CD8-positive, alpha-beta memory T cell (primary cell): ENCODE measurements at places on chromosomes 3 and 15. TPM values are rescaled to one million over a fixed set of nuclear protein-coding genes. Genes with fewer than 3 reads are reported as not detected.

The GADL1 gene
- total RNA-seq: not detected

DNA sequence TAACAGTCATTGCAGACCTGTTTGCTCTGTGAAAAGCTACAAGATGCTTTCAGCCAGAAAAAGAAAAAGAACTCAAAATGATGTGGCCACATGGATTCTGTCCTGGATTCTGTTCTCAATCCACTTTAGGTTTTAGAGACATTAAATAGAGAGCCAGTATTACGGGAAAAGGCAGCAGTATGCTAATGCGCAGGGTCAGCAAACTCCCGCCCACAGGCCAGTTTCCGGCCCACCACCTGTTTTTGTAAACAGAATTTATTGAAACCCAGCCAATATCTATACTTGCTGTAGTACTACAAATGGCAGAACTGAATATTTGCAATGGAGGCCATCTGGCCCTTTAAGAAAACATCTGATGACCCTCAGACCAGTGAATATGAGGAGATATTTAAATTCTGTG is 416.1 kb downstream of the ERC2 start:
- H3K27me3 ChIP-seq: no peaks in the 10 kb centered on the region
- no peaks in the 10 kb centered on the region for H3K4me1 ChIP-seq
- no peak overlapping the region for H3K27ac ChIP-seq
- H3K4me3 ChIP-seq: no peak overlapping the region

The ICE2 gene
- total RNA-seq: 51.7 TPM

DNA sequence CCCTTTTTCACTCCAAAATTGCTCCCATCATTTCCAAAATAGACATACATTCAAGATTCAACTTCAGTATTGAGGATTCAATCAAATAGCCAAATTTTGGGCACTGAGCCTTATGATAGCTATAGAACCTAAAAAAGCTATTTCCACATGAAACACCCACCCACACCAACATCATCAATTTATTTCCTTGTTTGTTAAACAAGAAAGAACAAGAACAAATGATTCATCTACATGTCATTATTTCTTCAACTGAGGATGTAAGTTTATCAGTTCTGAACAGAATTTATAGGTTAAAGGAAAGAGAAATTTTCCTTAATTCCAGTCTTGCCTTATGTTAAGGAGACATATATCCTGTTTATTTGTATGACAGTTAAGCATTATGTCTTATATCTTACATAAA is 32.2 kb downstream of the DPPA2 start:
- H3K27ac ChIP-seq: no peak overlapping the region
- no peaks in the 10 kb centered on the region for H3K27me3 ChIP-seq
- DNase-seq: no peak
- no peaks in the 10 kb centered on the region for H3K4me1 ChIP-seq

GRCh38 chr3:25025236-25025635 is 402.8 kb upstream of the RARB start:
- H3K36me3 ChIP-seq: no peaks in the 10 kb centered on the region
- no peak for DNase-seq
- H3K27me3 ChIP-seq: no peaks in the 10 kb centered on the region
- H3K27ac ChIP-seq: no peak overlapping the region

- no peaks in the 10 kb centered on the region for H3K27me3 ChIP-seq
- H3K27ac ChIP-seq: no peak overlapping the region
- peaks cover 45% of the 10 kb centered on the region for H3K36me3 ChIP-seq
- H3K4me3 ChIP-seq: no peak overlapping the region
- H3K4me1 ChIP-seq: peaks cover 23% of the 10 kb centered on the region
Observed at GRCh38 chr3:66386011-66386924, 114.6 kb downstream of the LRIG1 start.

The CLDN16 gene
- not detected for total RNA-seq

DNA sequence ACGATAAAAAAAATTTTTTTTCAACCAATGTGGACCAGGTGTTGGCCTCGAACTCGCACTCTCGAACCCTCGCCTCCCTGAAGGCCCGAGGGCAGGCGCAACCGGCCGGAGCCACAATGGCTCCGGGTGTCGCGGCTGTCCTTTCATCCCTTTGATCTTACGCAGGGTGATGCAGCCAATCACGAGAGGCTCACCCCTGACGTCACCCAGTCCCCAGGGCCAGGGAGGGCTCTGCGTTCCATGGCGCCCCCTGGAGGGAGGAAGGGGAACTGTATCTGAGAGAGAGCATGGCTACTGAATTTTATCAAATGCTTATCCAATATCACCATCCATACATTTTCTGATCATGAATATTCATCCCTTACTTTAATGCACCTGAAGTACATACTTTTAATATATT is 15.4 kb upstream of the GMNC start:
- no peak overlapping the region for H3K27ac ChIP-seq
- H3K4me1 ChIP-seq: no peaks in the 10 kb centered on the region
- no peak overlapping the region for H3K4me3 ChIP-seq
- DNase-seq: no peak

- H3K27me3 ChIP-seq: no peaks in the 10 kb centered on the region
- no peak for DNase-seq
- no peaks in the 10 kb centered on the region for H3K36me3 ChIP-seq
- H3K4me3 ChIP-seq: no peak overlapping the region
- no peak overlapping the region for H3K27ac ChIP-seq
Observed at GRCh38 chr3:127734181-127734720, 61.5 kb downstream of the ABTB1 start.

- peak overlapping the region; percentile 21 for H3K27ac ChIP-seq
- peaks cover 22% of the 10 kb centered on the region for H3K27me3 ChIP-seq
- H3K4me3 ChIP-seq: peak overlapping the region; percentile 36
- DNase-seq: no peak
- peaks cover 12% of the 10 kb centered on the region for H3K4me1 ChIP-seq
Observed at GRCh38 chr3:169147238-169148008, 516.1 kb downstream of the MECOM start.

DNA sequence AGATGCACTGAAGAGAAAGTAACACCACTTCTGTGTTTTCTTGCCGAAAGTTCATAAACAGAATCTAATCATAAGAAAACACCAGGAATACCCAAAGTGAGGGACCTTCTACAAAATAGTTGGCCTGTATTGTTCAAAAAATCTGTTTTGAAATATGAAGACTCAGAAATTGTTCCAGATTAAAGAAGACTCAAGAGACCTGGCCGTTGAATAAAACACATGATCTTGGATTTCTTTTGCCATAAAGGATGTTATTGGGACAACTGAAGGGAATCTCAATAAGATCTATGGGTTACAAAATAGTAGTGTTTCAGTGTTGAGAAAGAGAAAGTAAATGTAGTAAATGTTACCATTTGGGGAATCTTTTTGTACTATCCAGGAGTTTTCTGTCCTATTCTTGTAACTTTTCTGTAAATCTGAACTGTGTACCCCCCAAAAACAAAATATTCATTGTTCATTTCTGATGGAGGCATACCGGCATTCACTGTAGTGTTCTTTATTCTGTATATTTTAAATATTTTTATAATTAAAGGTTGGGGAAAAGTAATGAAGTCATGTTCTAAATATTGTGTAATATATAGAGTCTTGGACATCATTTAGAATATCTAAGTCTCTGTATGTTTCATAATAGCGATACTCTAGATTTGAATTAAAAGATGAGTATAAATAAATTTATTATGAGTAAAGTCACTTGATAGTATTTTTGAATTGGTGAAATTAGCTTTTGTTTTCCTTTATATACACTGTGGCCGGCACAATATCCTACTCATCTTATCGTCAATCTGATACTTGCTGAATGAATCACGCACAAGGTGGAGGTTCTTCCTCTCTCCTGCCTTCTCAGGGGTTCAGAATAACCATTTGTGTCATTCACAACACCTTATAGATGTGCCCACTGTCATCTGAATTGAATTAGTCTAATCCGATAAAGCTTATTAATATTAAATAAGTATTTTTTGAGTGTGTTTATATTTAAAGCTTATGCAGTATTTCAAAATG is 66.7 kb downstream of the TRAK1 start:
- H3K4me3 ChIP-seq: no peak overlapping the region
- no peaks in the 10 kb centered on the region for H3K36me3 ChIP-seq
- no peak for DNase-seq
- H3K27me3 ChIP-seq: no peaks in the 10 kb centered on the region

GRCh38 chr3:138284079-138284478 is 45.6 kb downstream of the NME9 start:
- H3K4me3 ChIP-seq: no peak overlapping the region
- no peak overlapping the region for H3K27ac ChIP-seq
- no peaks in the 10 kb centered on the region for H3K4me1 ChIP-seq
- DNase-seq: no peak
- H3K36me3 ChIP-seq: peaks cover 7% of the 10 kb centered on the region

GRCh38 chr3:39186692-39187151 is 5.7 kb downstream of the XIRP1 start:
- no peak overlapping the region for H3K4me3 ChIP-seq
- no peaks in the 10 kb centered on the region for H3K27me3 ChIP-seq
- DNase-seq: no peak
- H3K36me3 ChIP-seq: no peaks in the 10 kb centered on the region

- no peaks in the 10 kb centered on the region for H3K4me1 ChIP-seq
- no peak overlapping the region for H3K27ac ChIP-seq
- no peak for DNase-seq
- H3K36me3 ChIP-seq: no peaks in the 10 kb centered on the region
- no peaks in the 10 kb centered on the region for H3K27me3 ChIP-seq
- no peak overlapping the region for H3K4me3 ChIP-seq
Observed at GRCh38 chr3:20405744-20406143, 219.7 kb upstream of the SGO1 start.

The TBCCD1 gene
- 18.3 TPM for total RNA-seq

DNA sequence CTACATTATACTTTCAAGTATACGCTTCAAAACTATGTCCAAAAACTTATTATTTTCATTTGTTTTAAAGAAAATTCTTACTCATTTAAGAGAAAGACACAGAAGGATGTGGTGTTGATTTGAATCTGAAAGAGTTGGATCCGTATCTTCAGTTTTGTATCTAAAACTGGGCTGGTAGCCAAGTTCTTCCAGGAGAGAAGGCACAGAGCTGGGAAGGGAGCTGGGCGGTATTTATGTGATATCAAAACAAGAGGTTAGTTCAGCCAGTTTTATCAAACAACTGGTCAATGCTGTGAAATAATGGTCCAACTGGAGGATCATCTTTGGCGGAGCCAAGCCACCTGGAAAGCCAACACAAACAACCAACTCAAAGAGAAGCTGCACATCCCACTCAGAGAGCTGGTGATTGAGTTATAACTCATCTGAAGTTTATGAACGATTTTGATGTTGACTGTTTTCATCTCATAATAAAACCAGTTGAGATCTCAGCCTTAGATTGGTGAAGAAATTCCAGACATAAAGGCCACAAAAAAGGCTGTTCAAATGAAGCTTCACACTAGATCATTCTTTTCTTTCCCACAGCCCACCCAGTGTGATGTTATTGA is 489.6 kb upstream of the RASGRP1 start:
- H3K27me3 ChIP-seq: no peaks in the 10 kb centered on the region
- H3K27ac ChIP-seq: no peak overlapping the region
- no peak for DNase-seq
- no peaks in the 10 kb centered on the region for H3K36me3 ChIP-seq
- no peak overlapping the region for H3K4me3 ChIP-seq

GRCh38 chr3:42043099-42043813 is 47.9 kb upstream of the TRAK1 start:
- no peak overlapping the region for H3K4me3 ChIP-seq
- no peak for DNase-seq
- peaks cover 5% of the 10 kb centered on the region for H3K4me1 ChIP-seq
- H3K36me3 ChIP-seq: no peaks in the 10 kb centered on the region
- H3K27me3 ChIP-seq: no peaks in the 10 kb centered on the region
- no peak overlapping the region for H3K27ac ChIP-seq

- H3K4me3 ChIP-seq: no peak overlapping the region
- H3K27me3 ChIP-seq: no peaks in the 10 kb centered on the region
- no peaks in the 10 kb centered on the region for H3K4me1 ChIP-seq
- no peak for DNase-seq
- no peak overlapping the region for H3K27ac ChIP-seq
- no peaks in the 10 kb centered on the region for H3K36me3 ChIP-seq
Observed at GRCh38 chr15:57503051-57503702, 88.5 kb upstream of the MYZAP start.
